ENCODE measurements at places on chromosomes 4 and X. TPM values are rescaled to one million over a fixed set of nuclear protein-coding genes. Genes with fewer than 3 reads are reported as not detected.

DNA sequence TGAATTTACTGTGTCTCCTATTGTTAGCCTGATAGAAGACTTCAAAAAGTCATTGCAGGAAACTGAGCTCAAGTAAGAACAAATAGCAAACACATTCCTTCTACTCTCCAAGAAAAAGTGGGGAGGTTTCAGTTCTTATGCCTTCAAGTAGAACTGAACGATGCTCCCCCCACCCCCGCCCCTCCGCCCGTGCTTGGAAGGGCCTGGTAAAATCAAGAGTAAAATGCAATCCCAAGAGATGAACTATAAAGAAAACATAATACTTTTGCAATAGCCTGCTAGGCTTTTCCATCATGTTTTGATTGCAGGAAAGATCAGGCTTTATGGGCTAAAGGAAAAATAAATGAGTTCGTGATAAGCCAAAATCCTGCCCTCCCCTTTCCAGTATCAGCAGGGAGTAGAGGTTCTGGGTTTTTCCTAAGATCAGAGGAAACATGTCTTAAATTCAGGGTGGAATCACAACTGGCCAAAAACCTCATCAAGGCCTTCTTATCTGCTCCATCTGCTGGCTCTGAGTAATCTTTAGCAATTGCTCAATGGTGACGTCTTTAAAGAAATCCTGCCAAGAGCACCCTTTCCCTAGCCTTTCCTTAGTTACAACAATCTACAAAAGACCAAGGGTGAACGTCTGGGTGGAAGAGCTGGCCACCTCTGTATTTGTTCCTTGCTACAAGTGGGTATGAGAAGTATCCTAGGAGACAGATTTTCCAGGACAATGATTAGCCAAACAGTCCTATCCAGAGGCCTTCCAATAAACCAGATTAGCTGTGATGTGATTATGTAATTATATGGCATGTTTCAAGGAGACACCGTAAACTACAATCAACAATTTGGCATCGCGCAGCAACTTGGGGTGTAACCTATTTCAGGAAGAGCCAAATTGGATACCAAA, 66.3 kb upstream of the FAM9C start:
- DNase-seq, result peak; percentile 51

- DNase-seq, result no peak
Measured at GRCh38 chrX:57070185-57070984, 51.0 kb downstream of the SPIN2B start.

GRCh38 chr4:140257461-140258305, 103.7 kb upstream of the MAML3 start:
- DNase-seq, result no peak

DNA sequence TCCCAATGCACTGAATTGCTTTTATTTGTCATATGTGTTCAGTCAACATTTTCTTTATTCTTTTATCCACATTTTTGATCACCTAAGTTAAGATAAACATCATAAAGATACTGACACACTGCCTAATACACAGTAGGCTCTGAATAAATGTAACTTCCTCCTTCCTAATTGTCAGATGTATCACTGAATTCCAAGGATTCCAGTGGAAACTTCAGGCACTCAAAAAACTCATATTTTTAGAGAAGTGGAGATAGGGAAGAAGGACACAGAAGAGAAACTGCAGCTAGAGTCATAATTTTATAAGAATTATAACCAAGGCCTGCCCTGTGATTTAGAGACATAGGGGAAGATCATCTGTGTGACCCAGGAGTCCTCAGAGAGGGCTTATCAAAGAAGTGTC, 753.3 kb downstream of the ADGRL3 start:
- no peak for DNase-seq

DNA sequence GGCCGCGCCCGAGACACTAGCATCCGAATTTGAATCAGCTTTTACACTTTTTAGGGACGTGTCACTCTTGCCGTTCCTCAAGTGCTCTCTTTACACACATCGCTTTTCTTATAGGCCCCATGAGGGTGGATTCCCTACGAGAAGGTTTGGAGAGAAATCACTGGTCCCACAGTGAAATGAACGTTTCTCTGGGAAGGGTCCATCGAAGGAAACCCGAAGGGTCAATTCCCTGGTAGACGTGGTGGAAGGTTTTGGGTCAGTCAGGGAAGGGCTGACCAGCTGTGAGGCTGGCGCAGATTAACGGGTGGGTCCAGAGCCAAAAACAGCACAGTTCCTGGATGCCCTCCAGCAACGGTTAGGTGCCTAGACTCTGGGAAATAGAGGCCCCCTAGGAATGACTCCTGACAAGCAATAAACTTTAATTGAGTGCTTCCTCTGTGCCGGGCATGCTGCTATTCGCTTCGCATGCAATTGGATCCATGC, 35.9 kb downstream of the ETDC start:
- peak; percentile 57 for DNase-seq

DNA sequence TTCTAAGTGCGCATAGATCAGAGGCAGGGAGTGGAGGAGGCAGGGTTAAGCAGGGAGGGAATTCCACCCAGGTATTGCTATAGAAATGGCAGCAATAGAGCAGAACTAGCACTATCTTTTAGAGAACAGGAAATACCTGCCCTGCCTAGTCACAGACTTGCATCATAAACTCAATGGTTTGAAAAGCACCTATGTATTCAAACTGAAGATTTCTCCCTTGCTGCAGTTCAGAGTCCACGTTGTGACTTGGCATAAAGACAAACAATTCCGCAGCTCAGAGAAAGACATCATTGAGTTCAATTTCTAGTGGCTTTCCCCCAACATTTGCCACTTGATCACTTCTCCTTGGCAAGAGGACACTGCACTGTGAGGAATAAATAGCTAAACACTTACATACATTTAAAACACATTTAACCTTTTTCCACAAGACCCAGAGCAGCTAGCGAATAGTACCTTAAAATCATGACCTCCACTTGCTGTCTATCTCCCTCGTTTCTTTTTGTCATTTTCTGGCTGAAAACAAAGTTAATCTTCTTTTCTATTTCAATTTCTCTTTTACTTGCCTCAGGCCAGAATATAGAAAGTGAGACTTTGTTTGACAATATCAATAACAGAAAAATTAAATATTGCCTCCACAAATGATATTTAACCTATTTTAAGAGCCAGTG, 42.4 kb downstream of the SLC7A11 start:
- DNase-seq, result no peak

DNA sequence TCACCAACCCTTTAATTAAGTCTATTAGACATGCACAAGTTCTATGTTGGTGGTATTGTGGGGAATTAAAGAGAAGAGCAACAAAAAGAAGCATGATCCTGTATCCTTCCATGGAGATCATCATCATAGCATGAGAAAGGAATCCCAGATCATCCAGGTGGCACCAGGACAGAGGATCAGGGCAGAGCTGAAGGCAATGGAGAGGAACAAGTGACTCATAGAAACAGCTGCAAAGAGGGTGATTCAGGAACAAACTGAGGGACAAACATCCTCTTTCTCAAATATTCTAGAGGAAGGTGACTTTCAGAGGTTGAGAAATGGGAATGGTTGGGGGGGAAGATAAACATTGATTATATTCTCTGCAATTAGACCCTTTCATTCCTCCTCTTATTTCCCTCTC, 105.5 kb upstream of the OTUD4 start:
- DNase-seq, result no peak

- DNase-seq, result no peak
Measured at GRCh38 chr4:183141997-183142396, 42.9 kb downstream of the WWC2 start.

DNA sequence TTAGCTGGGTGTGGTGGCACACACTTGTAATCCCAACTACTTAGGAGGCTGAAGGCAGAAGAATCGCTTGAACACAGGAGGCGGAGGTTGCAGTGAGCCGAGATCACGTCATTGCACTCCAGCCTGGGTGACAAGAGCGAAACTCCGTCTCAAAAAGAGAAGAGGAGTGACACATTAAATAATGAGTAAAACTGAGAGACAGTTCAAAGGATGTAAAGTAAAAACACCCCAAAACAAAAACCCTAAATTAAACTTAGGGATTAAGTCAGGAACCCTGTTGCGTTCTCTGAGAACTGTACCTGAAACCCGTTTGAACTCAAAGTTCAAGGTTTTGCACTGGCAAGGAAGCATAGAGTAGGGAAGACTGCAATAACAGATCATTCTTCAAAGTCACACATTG, 141.7 kb downstream of the BRWD3 start:
- no peak for DNase-seq

GRCh38 chr4:168688584-168688983, 191.7 kb downstream of the PALLD start:
- no peak for DNase-seq

DNA sequence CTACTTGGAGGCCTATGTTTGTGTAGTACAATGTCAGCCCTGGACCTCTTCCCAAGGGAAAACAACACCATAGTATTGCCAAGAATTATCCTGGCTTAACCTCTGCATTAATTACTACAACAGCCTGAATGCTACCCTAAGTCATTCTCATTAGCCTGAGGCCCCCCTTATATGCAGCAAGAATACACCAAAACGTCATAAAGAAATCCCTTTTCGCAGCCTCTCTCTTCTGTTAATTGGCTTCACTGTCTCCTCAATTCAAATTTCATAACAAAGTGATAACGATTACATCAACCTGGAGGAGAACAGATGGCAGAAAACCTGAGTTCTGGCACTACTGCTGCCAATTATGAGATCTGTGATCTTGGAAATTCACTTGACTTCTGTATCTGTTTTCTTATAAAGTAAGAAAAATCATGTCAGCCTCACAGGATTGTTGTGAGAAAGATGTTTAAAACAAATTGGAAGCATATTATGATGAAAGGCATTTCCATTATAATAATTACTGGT, 1663.1 kb downstream of the STIM2 start:
- no peak for DNase-seq

DNA sequence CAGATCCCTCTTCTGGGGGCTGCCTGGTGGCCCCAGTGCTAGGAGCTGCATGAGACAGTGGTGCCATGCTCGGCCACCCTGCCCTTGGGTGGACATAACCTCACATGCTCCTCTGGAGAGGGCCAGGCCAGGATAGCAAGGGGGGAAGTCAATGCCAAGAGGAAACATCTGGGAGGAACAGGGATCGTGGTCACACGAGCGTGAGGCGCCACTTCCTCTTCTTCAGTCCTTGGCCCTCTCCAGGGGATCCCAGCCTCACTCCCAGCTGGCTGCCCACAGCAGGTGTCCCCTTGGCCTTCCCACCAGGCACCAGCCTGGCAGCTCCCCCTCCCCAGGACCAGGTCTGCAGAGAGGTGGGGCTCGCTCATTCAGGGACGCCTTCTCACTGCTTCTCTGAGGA, 28.6 kb downstream of the TBC1D14 start:
- peak; percentile 77 for DNase-seq

DNA sequence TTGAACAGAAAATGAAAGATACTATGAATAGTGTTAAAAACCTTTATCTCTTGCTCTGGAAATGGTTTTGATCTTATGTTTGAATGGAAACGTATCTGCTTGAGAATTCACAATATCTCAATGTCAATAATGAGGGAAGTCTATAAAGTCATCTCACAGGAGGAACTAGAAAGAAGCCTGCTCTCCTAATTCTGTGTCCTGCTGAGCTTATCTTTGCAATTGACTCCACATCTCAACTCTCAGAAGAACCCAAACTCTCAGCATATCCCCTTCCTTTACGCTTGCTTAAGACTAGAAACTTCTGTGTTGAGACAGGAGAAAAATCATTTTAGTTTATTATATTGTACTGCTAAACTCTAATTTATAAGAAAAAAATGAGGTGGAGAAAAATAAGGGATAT, 8.3 kb upstream of the PF4V1 start:
- no peak for DNase-seq

DNA sequence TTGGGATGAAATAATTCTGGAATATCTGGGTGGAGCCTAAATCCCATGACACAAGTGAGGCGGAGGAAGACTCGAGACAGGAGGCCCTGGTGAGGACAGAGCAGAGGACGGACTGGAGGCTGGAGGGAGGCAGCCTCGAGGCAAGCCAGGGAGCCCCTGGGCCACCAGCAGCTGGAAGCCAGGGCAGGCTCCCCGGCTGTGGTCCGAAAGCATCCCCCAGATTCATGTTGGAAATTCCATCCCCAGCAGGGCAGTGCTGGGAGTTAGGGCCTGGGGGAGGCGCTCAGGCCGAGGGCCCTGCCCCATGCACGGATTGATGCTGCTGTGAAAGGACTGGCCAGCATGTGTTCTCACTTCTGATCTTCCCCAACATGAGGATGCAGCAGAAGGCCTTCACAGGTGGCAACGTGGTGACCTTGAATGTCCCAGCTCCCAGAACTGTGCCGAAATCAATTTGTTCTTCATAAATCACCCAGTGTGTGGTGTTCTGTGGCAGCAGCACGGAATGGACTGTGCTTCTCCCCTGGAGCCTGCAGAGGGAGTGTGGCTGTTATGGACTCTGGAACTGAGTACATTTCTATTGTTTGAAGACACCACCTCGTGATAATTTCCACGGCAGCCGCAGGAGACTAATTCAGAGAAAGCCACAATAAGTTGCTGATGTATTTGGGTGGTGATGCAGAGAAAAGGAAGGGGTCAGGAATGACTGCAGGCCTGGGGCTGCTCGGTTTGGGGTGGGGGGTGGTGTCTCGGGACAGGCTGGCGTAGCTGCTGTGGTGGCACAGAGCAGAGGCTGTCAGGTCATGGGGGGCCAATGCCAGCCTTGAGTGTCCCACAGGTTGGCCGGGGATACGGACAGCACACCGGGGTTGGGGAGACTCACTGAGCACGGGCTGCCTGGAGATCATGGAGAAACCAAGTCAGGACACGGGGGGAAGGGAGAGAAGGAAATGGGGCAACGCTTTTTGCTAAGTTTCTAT, 56.9 kb downstream of the PCGF3 start:
- no peak for DNase-seq

DNA sequence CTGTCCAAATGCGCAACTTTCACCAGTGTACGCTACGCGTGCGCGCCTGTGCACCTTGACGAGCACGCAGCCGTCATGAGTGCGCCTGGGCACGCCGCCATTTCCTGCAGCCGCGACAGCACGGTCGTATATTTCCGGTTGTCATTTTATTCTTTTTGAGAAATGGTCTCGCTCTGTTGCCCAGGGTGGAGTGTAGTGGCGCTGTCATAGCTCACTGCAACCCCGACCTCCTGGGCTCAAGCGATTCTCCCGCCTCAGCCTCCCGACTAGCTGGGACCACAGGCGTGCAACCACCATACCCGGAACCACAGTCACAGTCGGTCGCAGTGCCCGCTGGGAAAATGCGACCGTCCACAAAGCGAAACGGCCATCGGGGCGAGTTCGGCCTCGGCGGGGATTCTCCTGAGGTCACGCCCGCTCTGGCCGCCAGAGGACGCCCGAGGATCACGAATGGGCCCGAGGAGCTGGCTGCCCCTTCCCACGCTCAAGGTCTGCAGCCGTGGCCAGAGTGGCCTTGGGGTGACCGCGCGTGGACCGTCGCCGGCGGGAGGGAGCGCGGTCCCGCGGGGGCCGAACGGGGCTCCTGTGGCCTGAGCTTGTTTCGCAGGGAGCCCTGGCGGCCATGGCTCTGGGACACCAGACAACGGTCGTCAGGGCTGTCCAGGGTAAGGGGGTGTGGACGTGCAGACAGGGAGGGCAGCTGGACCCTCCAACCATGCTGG, 23.7 kb upstream of the PNMA3 start:
- peak; percentile 85 for DNase-seq

NPNT gene
- total RNA-seq, result 2.1 TPM

PDZD11 gene
- total RNA-seq, result 34.6 TPM

NPY5R gene
- total RNA-seq, result not detected

NDUFA1 gene
- total RNA-seq, result 715 TPM

ADH7 gene
- not detected for total RNA-seq

DDX3X gene
- total RNA-seq, result 128 TPM
